Germinal center (tissue), 1 donor: ENCODE measurements at places on chromosomes 16 and 17.

DNA sequence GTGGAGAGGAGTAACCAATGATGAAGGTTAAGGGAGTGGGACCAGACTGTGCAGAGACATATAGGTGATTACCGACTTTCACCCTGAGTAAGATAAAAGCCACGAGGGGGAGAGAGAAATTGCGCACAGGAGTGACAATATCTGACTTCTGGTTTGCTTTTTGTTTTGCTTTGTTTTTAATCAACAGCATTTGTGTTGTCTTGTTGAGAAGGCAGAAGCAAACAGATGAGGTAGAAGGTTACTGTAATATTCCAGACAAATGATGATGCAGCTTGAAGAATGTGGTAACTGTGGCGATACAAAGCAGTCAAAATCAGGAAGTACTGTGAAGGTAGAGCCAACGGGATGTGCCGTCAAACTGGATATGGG, 7.5 kb downstream of the PELP1 start:
- no peak for DNase-seq

- DNase-seq: no peak
These were observed 115.5 kb downstream of the AATF start for GRCh38 chr17:37064206-37064605.

DNA sequence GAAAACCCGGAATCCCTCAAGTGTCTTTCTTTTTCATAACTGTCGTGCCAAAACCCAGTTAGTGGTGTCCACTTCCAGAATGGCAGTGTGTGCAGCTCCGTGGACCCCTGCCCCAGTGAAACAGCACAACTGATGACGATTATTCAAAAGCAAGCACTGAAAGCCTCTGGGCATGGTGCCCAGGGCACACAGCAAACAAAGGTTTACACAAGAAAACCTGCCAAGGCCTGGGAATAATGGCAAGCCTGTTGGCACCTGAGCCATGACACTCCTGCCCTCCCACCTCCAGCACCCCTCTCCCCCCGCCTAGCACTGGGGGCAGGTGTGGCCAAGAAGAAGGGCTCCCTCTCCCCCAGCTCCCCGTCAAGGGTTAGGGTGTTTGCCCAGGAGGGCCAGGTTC, 2.8 kb downstream of the PKMYT1 start:
- DNase-seq: no peak

GRCh38 chr17:32992321-32993033, 830 bp downstream of the SPACA3 start:
- DNase-seq: no peak

GRCh38 chr16:8295513-8296237, 294.6 kb downstream of the TMEM114 start:
- no peak for DNase-seq

DNA sequence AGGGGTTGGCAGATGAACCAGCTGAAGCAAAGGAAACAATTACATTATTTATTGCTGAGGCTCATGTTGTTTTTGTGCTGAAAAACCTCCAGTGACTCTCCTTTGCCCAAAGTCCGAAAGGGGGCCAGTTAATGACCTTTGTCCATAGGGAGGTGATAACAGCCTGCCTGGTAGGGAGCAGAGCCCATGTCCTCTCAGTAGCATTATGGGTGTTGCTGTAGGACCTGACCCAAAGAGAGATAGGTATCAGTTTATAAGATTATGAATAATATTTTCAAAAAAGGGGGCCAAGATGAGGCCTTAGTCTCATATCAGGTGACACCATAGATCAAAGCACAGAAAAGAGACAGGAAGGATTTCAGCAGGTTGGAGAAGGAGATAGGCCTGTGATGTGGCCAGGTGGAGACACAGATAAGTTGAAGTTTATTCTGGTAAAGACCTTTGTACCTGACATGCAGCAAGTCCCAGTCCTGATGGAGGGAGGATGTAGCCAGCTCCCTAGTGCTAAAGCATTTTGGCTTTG, 55.1 kb downstream of the CENPV start:
- DNase-seq: no peak

- no peak for DNase-seq
These were observed 300.5 kb downstream of the CPPED1 start for GRCh38 chr16:12503191-12503590.

GRCh38 chr16:50086176-50086575, 20.4 kb downstream of the HEATR3 start:
- DNase-seq: no peak

GRCh38 chr16:67653789-67654402, 6.2 kb downstream of the ACD start:
- no peak for DNase-seq

DNA sequence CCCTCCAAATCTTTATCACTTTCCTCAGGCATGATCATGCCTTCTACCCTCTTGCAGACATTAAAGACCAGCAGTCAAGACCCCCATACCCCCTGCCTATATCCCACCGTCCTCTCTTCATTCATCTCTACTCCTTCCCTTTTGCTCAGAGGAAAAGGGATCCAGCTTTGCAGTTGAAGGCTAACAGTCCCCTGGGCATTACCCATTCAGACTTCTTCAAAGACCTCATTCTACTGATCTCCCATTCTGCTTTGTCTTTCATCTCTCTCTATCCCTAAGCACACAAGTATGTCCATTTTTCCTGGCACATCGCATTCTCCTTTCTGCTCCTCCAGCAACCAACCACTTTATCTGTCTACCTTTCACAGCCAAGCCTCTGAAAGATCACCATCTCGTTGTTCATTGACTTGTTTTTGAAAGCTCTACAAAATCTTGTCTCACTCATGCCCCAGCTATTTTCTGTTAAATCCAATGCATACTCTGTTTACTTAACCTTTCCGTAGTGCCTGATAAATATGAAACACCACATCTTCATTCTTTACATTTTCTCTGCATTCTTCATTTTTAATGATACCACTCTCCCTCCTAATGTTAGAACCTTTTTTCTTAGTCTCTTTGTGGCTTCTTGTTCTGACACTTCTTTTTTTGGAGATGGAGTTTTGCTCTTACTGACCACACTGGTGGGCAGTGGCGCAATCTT, 14.1 kb upstream of the LCMT1 start:
- DNase-seq: no peak

GRCh38 chr17:50386510-50386909, 10.8 kb downstream of the LRRC59 start:
- no peak for DNase-seq

- peak; percentile 94 for DNase-seq
These were observed at the start of gene MAPT for GRCh38 chr17:45894022-45894784. Gene MAPT, plus strand, starts transcription at chr17:45894554. Its CDS starts 67,784 bp downstream, at chr17:45962338.

DNA sequence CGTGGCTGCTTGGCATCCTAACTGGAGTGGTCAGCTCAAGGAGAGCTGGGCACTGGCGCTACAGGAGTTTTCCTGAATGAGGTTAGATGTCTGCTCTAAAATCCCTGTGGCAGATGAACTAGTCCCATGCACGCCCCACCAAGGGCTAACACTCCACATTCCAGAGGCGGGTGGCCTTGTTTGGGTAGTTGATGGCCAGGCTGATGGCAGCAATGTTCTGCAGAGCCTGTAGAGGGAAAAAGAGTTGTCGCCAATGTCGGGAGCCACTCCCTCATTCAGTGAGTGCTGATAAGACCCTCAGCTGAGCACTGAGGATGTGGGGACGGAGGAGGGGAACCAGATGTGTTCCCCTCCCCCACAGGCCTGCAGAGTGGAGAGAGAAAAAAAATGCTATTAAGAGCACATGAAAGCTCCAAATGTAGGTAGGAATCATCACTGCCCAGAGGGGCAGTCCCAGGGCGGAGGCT, 42.5 kb upstream of the ATP2A3 start:
- no peak for DNase-seq

DNA sequence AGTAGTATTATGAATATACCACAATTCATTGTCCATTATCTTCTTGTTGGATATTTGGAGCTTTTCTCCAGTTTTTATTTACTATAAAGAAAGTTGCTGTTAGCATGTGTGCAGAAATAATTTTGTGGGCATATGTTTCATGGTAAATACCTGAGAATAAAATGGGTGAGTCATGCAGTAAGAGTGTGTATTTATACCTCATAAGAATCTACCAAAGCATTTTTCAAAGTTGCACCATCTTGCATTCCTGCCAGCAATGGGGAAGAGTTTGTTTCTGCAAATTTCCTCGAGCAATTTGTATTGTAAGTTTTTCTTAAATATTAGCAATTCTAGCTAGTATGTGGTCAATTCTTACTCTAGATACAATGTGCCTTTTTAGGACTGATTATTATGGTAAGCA, 7.9 kb upstream of the MON1B start:
- no peak for DNase-seq

DNA sequence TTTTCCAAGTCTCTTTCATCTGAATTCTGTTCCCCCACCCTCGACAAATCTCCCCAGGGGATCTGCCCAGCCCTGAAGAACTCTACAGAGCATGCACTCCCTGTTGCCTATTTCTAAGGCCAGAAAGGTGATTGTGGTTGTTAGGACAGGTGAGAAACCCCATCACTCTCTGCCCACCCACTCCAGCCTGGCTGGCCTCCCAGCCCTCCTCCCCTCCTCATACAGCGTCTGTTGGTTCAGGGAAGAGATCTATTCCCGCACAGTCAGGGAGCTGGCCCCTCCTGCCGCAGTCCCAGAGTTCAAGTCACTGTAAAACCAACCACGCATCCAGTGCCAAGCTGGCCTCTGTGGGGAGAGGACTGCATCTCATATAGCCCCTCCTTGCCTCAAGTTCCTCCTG, 98.7 kb downstream of the KCNJ12 start:
- DNase-seq: no peak

DNA sequence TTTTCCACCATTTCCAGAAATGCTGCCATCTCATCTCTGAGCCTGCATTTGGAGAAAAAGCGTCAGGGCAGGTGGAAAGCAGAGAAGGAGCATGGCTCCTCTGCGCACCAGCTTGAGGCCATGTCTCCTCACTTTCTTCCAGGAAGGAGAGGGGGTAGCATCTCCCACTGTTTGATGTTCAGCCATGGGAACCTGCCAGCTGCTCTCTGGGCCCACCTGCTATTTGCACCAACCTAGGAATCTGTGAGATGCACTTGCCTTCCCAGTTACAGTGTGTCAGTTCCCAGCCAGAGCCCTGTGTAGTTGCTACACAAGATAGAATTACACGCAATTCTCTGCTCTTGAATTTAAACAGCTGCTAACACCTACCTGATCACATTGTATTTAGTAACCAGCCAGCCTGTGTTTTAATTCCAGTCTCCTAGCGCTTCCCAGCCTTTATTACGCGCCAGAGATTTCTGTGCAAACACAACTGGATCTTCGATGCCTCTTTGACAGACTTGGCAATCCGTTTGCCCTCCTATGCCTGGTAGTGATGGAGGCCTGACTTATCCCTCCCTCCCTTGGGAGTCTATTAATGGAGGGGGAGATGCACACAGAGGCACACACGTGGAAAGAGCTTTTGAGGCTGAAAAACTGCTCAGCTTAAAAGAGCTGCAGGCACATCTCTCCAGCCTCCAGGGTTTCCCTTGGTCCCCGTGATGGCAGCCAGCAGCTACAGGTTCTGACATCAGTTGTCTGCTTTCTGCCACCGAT, 98.1 kb upstream of the SEC14L1 start:
- DNase-seq: no peak

DNA sequence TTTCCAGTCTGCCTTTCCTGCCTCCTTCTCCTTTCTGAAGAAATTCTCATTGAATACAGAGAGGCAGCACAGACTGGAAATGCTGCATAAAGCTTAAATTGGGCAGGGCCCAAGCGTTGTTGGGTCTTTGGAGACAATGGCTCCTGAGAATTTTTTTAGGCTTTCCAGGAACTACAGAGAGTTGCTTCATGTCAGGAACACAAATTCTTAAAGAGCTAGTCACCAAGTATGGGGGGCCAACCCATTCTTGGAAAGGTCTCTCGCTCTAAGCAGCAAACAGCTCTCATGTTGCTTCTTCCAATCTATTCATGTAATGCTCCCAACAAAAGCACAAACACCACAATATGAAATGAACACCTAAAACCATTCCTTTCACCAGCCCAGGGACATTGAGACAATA, 6.9 kb downstream of the HNF1B start:
- DNase-seq: no peak

DNA sequence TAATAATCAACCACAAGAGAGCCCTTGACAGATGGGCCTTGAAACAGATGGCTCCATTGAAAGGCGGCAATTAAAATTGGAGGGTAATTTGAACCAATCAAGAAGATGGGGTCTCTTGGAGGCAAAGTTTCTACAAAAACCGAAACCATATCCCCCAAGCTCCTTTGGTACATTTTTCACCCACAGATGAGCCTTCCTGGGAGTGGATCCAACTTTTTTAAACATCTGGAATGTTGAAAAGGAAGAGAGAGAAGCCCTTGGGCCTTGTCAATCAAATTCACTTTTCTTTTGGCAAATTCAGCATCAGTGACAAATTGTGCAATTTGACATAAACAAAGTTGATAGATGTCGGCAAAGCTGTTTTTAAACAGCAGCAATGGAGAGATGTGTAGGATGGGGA, 13.2 kb upstream of the NUP93 start:
- DNase-seq: no peak

GRCh38 chr16:49120631-49121030, 161.0 kb downstream of the CBLN1 start:
- DNase-seq: no peak

GRCh38 chr17:42920106-42920900, 19.7 kb downstream of the G6PC1 start:
- no peak for DNase-seq

DNA sequence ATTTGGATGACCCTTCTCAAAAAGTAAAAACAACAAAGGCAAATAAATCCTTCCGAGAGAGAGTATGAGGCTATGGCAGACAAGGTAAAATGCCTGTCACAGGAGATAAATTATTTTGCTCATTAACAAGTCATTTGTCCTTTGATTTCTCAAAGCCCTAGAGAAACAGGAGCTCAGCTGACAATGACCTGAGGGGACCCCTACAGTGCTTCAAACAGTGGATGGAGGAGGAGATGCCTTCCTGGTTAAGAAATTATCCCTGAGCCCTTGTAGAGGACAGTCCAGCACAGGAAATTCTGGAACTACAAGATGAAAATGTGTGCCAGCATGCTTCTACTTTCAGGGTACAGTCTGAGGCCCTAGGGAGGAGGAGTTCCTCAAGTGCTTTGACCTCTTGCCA, 24.0 kb upstream of the RHBDL3 start:
- DNase-seq: no peak

DNA sequence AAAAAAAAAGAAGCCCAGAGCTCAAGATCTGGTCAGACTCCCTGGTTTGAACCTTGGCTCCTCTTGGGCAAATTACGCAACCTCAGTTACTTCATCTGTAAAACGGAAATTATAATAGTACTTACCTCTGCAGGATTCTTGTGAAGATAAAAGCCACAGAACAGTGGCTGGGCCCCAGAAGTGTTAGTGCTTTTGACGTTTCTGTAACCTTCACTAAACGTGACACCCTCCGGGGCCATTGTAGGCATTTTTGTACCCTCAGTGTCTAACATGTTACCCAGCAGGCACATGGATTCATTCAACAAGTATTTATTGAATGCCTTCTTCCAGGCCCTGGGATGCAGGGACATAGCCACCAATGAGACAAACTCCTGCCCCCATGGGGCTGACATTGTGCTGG, 58.0 kb downstream of the PITPNC1 start:
- DNase-seq: no peak
